ENCODE measurements at places on chromosomes 16 and 17. TPM values are rescaled to one million over a fixed set of nuclear protein-coding genes. Genes with fewer than 3 reads are reported as not detected.
A peak's percentile ranks its signal among the peaks of the same experiment; 100 is the strongest.

DNA sequence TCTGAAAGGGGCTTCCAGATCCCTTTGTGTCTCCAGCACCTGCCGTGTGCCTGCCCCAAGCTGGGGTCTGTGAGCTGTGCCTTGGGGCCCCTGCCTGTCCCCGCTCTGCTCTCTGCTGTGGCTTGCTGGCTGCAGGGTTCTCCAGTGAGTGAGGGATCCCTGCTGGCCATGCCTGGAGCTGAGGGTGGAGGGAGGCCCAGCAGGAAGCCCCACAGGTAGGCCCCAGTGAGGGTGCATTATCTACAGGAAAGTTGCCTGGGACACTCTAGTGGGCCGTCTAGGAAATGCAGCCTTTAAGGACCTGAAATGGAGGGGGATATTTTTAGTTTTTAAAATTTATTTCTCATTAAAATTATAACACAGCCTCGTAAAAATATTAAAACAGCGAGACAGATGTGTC is 50.9 kb downstream of the JPH3 start:
- DNase-seq: no peak

- DNase-seq: peak; percentile 59
Observed at GRCh38 chr16:12661656-12662172, 142.0 kb downstream of the CPPED1 start.

- no peak for DNase-seq
Observed at GRCh38 chr17:48067245-48067644, 19.1 kb downstream of the NFE2L1 start.

DNA sequence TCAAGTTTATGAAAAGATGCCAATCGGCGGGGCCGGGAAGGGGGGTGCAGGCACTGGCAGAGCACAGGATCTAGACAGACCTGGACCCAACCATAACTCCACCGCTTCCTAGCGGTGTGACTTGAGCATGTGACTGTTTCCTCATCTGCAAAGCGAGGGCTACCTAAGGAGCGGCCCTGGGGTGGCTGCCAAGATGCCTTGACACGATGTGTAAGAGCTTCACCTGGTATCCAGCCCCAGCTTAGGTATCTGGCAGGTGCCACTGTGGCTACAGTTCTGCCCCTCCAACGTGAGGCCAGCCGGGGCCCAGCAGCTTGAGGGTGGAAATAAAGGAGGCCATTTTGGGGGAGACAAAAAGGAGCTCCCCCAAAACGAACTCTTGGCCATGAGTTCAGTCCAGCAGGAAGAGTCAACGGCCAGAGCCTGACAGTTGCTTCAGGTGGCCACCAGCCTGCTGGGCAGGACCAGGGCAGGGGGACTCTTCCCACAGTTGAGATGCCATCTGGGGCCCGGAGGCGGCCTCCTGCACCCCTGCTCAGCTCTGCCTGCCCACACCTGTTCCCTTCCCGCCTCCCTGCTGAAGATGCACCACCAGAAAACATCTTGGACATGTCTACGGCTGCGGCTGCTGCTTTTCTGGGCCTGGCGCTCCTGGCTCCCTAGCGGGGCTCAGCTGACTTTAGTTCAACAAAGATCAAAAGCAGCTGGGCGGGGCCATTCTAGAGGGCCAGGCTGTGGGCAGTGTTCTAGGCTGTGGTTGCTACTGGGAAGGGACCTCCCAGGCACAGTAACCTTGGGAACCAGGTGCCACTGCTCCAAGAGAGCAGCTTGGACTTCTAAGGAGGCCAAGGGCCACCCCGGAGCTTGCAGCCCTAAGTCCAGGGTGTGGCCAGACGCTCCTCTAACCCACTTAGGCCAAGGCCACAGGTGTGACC is 3.4 kb upstream of the MTSS2 start:
- no peak for DNase-seq

DNA sequence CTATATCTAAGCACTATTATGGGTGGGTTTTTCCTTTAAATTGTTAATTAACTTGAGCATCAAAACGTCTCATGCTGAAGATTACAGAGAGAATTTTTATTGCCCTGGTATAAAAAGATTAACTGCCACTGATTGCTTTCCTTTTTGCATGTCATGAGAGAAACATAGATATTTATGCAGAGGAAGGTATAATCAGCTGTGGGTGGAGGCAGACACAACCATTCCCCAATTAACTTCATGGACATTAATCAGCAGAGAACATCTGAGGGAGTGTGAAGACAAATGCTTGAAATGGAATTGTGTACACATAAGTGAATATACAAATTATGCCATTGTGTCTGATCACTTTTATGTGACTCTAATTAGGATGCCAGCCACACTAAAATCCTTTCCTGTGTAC is 115.2 kb upstream of the CPHXL start:
- DNase-seq: no peak

ACSM5 gene
- total RNA-seq: 9.9 TPM

CACNG5 gene
- not detected for total RNA-seq

- no peak for DNase-seq
Observed at GRCh38 chr17:1186214-1186820, 6.5 kb upstream of the ABR start.

C16orf92 gene
- total RNA-seq: 8.9 TPM

DNA sequence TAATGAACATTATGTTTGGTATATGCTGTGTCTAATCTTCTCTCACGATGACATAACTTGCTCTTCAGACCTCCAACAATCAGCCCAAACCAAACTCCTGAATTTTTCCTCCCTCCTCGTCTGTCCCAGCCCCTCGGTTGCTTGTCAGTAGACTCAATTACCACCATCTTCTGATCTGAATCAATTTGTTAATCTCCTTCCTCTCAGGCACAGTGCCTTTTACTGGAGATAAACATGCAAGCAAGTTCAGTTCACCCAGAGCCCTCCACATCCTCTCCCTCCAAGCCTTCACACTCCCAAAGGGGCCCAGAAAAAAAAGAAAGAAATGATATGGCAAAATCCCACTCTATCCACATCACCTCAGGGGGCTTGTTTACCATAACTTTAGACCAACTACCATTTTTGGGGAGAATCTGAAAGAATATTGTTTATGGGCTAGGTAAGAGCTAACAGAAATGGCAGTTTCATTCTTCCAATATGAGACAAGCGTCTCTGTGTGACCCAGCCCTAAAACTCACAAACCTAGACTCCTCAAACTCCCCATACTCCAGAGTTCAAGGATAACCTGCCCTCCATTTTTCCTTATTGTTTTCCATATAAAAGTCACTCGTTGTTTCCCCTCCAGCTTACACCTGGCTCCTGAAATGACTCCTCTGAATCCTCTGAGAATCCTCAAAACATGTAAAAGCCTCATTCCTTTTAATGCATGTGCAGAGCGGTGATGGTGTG is 1.5 kb downstream of the TEX2 start:
- DNase-seq: no peak

DNA sequence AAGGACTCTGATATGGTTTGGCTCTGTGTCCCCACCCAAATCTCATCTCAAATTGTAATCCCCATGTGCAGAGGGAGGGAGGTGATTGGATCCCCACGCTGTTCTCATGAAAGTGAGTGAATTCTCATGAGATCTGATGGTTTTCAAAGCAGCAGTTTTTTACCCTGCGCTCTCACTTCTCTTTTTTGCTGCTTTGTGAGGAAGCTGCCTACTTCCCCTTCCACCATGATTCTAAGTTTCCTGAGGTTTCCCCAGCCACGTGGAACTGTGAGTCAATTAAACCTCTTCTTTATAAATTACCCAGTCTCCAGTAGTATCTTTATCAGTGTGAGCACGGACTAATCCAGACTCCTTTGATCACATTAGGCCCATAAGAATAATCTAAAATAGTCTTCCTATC is 719.7 kb upstream of the CDH8 start:
- DNase-seq: no peak

RDM1 gene
- total RNA-seq: not detected

GP1BA gene
- total RNA-seq: 0.72 TPM

DNA sequence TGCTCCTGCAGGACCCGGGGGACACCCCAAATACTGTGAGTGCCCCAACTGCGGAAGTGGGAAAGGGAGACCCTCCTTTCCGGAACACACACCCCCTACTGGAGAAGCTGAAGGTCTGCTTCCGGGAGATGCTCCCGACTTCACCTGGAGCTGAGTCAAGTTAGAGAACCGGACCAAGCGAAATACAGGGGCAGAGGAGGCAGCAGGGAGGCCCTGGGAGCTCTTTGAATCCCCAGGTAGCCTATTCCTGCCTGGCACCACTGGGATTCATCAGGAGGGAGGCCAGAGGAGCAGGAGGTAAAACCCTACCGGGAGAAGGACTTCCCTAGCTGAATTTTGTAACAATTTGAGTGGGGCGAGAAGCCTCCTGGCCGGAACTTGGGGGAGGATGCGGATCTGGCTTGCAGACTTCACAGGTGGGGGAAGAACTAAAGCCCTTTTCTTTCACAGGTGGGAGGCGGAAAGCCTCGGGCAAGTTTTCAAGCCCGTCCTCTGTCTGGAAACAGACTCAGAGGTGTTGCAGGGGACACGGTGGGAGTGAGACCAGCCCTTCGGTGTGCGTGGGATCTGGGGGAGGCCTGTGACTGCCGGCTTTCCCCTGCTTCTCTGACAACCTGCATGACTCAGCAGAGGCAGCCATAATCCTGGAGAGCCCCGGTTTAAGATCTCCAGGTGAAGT is 22.4 kb upstream of the TEKT1 start:
- DNase-seq: no peak

IRX3 gene
- total RNA-seq: 0.96 TPM

LGALS9B gene
- 3.6 TPM for total RNA-seq

RAB37 gene
- 4.6 TPM for total RNA-seq

- peak; percentile 81 for DNase-seq
Observed at GRCh38 chr17:50062293-50063243, 6.7 kb downstream of the ITGA3 start.

SLC35G6 gene
- total RNA-seq: 0.24 TPM

GRCh38 chr17:50953831-50954601 is 87.9 kb upstream of the TOB1 start:
- peak; percentile 82 for DNase-seq

GRCh38 chr17:75809631-75810111 is 25.1 kb downstream of the UNK start:
- no peak for DNase-seq

- no peak for DNase-seq
Observed at GRCh38 chr16:75065149-75065505, 51.5 kb downstream of the LDHD start.

DNA sequence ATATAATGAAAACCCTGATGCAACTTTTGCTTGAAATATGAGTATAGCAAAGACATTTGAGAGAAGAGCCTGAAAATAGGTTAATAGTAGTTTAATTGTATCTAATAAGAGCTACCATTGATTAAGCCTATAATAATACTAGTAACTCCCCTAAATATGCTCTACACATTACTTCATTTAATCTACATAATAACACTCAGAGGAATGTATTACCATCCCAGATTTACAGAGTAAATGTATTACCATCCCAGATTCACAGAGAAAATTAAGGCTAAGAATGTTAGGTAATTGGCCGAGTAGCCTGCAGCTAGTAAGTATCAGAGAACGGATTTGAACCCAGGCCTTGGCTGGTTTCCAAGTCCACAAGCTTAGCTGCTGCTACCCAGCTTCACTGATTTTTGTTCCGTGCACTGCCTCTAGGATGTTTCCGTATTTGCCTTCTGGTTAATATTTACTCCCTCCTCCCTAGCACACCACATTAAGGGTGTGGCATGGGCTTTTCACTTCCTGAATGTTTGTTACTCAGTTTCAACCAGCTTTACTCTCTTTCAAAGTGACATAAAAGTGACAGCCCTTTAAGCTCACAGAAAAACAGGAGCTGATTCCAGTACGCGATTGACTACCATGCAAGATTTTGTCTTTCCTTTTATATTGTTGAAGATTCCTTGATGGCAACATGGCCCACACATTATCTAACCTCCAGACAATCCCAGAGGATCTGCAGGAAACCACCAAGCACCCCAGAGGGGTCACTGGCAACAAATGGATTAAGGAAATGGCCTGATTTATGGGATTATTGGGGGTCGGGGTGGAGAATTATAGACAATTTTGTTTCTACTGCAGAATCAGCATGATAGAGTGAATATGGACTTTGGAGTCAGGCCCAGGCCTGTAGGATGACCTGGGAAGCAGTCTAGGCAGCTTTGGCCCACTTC is 26.7 kb upstream of the TOX3 start:
- no peak for DNase-seq

GRCh38 chr17:65403626-65404025 is 157.8 kb downstream of the AXIN2 start:
- peak; percentile 45 for DNase-seq

DNA sequence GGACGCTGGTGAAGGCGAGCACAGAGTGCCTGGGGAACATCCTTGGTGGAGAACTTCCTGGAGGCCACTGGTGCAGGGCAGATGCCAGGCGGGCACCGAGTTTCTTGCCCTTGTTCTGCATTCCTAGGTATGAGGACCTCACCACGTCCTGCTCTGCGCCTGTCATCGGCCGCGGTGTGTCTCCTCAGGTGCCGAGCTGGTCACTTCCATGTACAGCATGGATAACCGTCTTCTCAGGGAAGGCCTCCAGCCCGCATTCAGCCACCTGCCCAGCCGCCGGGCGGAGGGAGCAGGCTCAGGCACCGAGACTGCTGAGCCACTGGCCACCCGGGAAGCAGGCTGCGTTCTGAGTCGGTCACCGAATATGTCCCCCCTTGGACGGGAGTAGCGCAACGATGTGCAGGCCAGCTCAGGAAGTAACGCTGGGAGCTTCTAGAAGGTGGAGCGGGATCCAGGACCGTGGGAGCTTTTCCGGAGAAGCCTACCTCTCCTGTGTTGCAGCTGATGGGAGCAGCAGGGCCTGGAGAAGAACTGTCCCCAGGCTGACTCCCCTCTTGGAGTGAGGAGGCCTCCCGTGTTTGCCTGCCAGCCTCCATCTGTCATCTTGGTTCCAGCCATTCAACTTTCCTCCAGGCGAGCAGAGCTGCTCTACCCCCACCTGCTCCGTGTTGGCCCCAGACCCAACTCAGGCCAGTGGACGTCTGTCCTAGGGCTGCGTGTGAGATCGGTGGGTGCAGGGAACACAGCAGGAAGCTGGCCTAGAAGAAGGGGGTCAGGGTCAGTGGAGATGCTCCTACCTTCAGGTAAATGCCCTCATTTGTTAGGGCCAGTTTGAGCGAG is 2.1 kb upstream of the BAIAP2 start:
- DNase-seq: no peak

CNGB1 gene
- total RNA-seq: 0.72 TPM

DNA sequence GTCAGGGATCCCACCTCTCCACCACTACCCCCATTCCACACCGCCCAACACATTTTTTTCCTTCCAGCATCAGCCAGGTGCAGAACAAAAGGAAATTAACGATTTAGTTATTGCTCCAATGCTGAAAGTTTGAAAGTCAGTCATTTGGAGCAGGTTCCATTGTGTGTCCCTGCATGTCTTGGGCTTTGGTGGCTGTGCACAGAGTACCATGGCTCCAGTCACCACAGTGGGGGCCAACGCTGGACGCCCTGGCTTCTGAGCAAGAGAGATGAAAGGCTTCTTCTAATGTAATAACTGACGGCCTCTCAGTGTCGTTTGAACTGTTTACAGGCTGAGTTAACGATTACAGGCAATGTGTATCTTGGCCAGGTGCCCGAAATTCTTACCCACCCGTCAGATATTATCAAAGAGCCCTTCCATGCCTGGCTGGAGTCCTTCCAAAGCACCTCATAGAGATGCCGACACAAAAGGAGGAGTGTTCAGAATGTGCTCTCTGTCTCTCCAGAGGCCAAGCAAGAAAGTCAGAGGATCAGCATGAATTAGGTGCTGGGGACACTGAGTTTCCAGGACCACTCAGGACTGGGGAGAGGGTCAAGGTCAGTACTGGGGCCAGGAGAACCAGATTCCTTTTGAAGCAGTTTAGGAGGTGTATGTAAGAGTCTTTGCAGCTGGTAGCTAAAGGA is 25.9 kb downstream of the RNF43 start:
- DNase-seq: peak; percentile 76

IL21R gene
- total RNA-seq: 0.72 TPM

Data from umbilical cord (tissue), 2 donors.